ENCODE measurements at places on chromosomes 12 and 14.
A peak's percentile ranks its signal among the peaks of the same experiment; 100 is the strongest.

DNA sequence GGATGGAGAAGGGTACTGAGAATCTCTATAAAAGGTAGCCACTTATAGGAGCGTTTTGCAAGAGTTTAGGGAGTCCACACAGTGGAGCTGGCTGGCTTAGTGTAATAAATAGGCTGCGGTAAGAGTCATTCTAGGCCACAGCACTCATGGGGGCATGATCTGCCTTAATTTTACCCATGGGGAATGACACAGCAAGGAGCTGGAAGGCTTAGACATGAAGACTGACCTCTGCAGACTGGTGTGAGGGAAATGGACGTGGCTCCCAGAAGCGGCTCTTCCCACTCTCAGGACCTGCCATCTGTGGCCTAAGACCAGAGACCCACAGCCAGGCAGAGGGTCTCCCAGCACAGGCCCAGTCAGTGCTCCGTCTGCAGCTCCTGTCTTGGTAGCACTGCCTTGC is 173.3 kb downstream of the PPM1H start:
- no peak for DNase-seq

- DNase-seq, result no peak
Observed at GRCh38 chr14:56814969-56815700, 4.9 kb upstream of the OTX2 start.

DNA sequence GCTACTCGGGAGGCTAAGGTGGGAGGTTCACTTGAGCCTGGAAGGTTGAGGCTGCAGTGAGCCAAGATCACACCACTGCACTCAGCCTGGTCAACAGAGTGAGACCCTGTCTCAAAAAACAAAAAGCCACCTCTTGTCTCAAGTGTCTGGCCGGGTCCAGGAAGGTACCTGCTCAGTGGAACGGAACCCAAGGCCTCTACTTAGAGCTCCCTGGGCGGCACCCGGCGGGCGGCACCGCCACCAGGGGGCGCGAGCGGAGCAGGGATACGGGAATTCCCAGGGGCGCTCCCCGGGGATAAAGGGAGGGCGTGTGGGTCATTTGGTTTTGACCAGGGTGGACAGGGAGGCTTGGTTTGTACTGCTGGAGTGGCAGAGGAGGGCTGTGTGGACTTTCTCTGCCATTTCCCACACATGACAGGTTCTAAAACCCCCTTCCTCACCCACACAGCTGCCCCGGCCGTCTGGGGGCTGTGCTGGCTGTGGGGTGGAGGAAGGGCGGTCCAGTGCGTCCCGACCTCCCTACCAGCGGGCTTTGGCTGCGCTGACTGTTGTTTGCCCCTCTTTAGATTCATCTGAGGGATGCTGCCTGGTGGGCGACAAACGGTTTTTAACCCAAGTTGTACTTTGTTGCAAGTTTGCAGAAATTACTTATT is 91.4 kb downstream of the SETD3 start:
- peak; percentile 8 for DNase-seq

- DNase-seq, result no peak
Observed at GRCh38 chr12:62914443-62915203, 20.3 kb downstream of the PPM1H start.

DNA sequence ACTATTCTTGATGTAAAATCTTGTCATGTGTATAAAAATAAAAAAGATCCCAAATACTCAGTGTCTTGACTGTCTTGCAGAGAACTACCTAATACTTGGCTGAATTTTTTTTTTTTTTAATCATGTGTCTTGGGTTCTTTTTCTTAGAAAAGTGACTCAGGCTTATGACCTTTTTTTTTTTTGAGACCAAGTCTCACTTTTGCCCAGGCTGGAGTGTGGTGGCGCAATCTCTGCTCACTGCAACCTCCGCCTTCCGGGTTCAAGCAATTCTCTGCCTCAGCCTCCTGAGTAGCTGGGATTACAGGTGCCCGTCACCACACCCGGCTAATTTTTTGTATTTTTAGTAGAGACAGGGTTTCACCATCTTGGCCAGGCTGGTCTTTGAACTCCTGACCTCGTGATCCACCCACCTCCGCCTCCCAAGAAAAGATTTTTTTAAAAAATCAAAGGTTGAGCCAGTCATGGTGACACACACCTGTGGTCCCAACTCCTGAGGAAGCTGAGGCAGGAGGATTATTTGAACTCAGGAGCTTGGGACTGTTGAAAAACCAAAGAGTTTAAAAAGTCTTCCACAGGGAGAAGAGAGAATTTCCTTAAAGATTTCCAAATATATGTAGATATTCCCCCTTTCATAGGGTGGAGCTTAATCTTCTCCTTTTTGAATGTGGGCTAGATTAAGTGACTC is 17.7 kb upstream of the TDG start:
- DNase-seq, result no peak

- no peak for DNase-seq
Observed at GRCh38 chr14:22769369-22769768, 2.9 kb downstream of the OXA1L start.

DNA sequence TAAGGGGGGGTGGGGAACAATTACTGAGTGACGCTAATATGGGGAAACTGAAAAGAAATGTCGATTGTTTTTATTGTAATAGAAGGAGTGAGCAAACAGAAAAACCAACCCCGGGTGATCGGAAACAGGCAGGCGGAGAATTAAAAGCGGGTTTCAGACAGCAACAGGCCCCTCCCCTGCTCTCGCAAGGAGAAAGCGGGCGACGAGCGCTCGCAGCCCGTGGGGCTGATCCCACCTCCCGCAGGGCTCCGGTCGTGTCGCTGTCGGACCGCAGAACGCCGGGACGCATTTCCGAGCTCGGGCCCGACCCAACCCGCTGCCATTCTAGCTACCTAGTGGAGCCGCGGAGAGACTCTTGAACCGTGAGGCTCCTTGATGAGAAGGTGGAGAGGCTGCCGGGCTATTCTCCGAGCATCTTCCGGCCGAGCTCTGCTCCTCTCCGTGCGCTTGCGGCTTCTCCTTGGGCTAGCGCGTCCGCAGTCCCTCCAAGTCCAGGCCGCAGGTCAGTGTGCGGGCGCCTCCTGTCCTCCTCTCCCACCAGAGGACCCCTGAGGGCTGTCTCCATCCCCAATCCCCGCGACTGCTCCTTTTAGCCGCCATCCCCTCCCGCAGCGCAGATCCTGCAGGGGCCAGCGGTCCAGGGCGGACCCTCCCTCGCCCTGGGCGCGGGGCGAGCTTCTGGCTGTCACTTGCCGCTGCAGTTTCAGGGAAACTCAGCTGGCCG is 4.1 kb upstream of the PAX9 start:
- no peak for DNase-seq

DNA sequence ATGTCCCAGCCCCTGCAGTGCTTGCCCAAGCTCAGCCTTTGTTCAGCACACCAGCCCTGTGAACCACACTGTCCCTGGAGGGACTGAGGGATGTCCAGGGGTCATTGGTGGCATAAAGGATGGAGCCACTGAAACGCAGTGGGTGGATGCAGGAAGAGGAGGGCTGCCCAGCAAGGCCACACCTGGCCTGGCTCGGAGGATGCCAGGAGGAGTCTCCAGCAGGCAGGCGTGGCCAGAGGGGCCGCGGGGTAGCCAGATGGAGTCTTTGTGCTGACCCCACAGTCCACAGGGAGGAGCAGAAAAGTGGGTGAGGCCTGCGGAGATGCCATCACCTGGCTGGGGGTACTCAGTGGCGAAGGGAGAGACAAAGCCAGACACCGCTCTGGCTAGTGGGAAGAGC is 108.5 kb upstream of the C14orf180 start:
- DNase-seq, result no peak

GRCh38 chr14:93566065-93566693 is 135.4 kb downstream of the UNC79 start:
- DNase-seq, result no peak

DNA sequence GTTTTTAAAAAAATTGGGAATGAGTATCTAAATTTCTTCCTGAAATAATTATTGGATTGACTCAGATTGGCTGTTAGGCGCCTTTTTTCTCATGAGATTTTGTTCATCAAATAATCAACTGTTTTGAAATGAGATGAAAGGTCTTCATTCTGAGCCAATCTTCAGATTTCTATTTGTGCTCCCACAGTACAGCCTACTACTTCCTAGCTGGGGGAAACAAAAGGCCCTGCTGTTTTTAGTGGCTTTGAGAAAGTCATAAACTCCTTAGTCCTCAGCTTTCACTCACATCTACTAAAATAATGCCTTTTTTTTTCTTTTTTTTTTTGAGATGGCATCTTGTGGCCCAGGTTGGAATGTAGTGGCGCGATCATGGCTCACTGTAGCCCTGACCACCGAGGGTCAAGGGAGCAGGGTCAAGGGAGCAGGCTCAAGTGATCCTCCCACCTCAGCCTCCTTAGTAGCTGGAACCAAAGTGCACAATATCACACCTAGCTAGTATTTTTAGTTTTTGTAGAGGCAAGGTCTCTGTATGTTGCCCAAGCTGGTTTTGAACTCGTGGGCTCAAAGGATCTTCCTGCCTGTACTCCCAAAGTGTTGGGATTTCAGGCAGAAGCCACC is 15.2 kb downstream of the NACA start:
- no peak for DNase-seq

DNA sequence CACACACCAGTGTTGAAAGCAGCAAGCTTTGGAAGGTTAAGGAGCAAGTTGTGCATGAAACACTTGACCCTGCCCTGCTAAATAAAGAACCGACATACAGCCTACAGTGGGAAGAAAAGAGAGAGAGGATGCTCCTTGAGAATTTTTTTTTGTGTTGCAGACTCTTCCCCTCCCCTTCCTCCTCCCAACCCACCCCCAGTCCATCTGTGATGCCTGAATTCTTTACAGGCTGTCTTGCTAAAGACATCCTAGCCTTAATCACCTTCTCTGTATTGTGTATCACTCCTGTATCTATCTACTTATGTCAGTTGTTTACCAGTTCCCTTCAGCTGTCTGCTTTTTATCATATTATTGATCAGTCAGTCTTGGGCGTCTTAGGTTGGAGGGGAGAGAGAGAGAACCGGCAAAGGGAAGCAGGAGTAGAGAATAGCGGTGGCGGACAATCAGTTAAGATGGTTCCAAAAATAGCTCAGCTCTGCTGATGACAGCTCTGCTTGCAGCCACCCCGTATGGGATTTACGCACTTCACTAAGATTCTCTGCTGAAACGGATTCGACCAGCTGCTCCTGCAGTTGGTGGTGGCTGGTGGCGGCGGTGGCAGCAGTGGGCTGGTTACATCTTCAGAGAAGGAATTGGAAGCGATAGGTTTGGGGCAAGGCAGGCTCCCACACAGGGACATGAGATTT is 664.7 kb downstream of the NRXN3 start:
- no peak for DNase-seq

DNA sequence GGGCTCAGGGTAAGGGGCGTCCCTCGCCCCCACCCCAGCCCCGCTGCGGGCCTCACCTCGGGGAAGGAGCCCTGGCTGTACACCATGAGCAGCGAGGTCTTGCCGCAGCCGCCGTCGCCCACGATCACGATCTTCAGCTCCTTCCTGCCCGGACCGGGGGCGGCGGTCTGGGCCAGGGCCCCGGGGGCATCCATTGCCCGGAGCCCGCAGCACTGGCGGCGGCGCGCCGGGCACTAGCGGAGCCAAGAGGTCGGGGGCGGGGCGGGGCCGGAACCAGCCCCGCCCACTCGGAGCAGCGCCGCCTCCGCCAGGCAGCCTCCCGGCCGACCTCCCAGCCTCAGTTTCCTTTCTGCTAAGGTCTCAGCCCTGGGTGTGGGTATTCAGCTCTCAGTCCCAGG is at the start of gene RHOF:
Gene RHOF (minus strand): TSS at position 249 of the 398 bp plus-strand sequence. CDS start 55 bp downstream, at position 194.
- peak; percentile 43 for DNase-seq

- no peak for DNase-seq
Observed at GRCh38 chr12:6178981-6179761, 21.0 kb upstream of the CD9 start.

DNA sequence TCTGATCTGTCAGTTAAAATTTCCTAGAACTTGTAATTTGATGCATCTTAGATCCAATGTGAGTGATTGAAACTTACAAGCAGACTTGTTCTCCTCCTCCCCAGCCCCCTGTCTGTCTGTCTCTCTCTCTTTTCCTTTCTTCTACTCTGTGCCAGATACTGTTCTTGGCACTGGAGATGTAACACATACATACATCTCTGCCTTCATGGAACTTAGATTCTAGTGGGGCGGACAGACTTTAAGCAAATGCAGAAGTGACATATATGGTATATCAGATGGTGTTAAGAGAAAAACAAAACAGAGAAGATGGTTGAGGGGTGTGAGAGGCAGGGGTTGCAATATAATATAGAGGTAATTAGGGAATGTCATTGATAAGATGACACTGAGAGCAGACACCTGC is 6.6 kb downstream of the CHST11 start:
- DNase-seq, result no peak

DNA sequence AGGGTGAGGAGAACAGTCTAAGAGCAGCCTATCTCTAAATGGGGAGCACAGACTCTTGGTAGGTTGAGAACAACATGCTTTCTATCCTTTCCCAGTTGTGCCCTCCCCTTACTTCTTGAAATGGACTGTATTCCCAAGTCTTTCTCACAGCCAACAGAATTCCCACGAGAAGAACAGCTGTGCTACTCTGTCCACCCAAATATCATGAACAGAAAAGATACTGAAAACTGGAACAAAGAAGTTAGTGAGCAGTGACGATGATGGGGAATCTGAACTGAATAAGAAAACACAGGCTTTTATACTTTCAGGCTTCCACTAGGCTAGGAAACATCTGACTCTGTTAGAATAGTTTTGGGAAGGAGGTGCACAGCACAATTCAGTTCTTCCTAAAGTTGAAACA is 3.4 kb downstream of the NACA start:
- DNase-seq, result no peak

DNA sequence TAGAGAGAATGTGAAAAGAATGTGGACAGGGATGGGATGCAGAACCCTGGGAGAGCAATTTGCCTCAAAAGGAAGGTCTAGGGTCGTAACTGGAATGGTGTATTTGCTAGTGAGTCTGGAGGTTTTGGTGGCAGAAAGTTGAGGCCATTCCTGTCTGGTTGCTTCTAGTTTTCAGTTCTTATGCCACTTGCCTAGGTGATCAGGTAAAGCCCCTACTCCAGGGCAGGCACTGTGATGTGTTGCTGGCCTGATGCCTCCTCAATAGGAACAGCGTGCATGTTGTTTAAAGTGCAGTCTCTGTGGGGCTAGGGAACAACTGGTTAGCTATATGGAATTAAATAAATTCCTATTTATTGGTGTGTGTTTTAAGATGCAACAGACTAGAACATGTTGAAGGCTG is 6.4 kb downstream of the OS9 start:
- no peak for DNase-seq

DNA sequence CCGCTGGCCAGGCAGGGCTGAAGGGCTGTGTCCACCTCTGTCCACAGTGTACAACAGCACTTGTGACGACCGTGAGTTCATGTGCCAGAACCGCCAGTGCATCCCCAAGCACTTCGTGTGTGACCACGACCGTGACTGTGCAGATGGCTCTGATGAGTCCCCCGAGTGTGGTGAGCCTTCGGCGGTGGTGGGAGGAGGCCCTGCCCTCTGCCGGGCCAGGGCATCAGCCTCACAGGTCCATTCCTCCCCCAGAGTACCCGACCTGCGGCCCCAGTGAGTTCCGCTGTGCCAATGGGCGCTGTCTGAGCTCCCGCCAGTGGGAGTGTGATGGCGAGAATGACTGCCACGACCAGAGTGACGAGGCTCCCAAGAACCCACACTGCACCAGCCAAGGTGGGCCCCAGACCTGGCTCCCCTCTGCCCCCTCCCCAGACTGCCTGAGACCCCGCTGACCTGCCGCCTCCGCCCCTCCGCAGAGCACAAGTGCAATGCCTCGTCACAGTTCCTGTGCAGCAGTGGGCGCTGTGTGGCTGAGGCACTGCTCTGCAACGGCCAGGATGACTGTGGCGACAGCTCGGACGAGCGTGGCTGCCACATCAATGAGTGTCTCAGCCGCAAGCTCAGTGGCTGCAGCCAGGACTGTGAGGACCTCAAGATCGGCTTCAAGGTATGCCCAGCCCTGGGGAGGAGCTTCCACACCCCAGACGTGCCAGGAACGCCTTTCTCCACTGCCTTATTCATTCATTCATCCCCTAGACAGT is 20.8 kb upstream of the NXPH4 start:
- DNase-seq, result no peak

- DNase-seq, result no peak
Observed at GRCh38 chr14:50790589-50790988, 40.4 kb downstream of the NIN start.

Data from kidney glomerular epithelial cell (primary cell).